ENCODE measurements at places on chromosomes 2 and 18. TPM values are rescaled to one million over a fixed set of nuclear protein-coding genes. Genes with fewer than 3 reads are reported as not detected.

SGO2 gene
- total RNA-seq = 39.7 TPM

RNF125 gene
- total RNA-seq = 12.0 TPM

ITSN2 gene
- 46.1 TPM for total RNA-seq

MROH2A gene
- not detected for total RNA-seq

C2orf15 gene
- total RNA-seq = 1.6 TPM

GALNT13 gene
- not detected for total RNA-seq

REG3A gene
- not detected for total RNA-seq

BMP10 gene
- not detected for total RNA-seq

UGT1A8 gene
- not detected for total RNA-seq

SIX3 gene
- total RNA-seq = not detected

ZNF804A gene
- total RNA-seq = not detected

SH3RF3 gene
- 1.8 TPM for total RNA-seq
